ENCODE measurements at places on chromosomes 3 and 15. TPM values are rescaled to one million over a fixed set of nuclear protein-coding genes. Genes with fewer than 3 reads are reported as not detected.

- no peak for DNase-seq
Observed at GRCh38 chr15:78841376-78841706, 30.1 kb upstream of the ADAMTS7 start.

GRCh38 chr3:8094415-8094814 is 407.2 kb upstream of the LMCD1 start:
- DNase-seq: no peak

- no peak for DNase-seq
Observed at GRCh38 chr15:96217983-96218382, 112.5 kb upstream of the NR2F2 start.

PLSCR2 gene
- not detected for total RNA-seq
